Mucosa of gallbladder (tissue), 1 donor: ENCODE measurements at places on chromosomes 7 and 10. TPM values are rescaled to one million over a fixed set of nuclear protein-coding genes. Genes with fewer than 3 reads are reported as not detected.

The CUL2 gene
- total RNA-seq: 26.2 TPM

The CYP26A1 gene
- total RNA-seq: not detected

The PNLIPRP3 gene
- not detected for total RNA-seq

DNA sequence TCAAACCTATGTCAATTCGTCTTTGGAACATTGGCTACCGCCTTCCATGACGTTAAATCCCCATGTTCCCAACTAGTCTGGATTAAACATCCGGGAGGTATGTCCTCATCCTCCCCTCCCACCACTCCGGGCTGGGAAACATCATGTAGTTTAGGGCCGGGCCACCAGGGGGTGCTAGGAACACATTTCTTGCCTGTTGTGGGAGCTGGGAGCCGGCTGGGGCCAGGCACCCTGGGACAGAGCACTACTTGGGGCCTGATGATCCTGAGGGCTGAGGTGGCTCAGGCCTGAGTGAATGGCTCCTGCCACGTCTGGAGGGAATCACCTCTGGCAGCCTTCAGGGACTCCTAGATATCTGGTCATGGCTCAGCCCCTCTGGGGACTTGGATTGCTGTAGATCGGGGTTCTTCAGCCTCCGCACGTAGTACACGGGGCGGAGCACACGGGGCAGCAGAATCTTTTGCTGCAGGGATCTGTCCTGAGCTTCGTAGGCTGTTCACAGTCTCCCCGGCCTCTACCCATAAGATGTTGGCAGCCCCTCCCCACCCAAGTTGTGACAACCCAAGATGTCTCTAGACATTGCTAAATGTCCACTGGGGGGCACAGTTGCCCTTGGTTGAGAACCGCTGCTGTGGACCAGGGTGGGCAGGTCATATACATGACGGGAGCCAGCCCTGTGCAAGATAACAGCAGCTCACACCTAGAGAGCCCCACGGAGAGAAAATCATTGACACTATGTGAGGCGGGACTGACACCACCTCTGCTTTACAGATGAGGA is 141.2 kb upstream of the ZNF716 start:
- no peak for DNase-seq

DNA sequence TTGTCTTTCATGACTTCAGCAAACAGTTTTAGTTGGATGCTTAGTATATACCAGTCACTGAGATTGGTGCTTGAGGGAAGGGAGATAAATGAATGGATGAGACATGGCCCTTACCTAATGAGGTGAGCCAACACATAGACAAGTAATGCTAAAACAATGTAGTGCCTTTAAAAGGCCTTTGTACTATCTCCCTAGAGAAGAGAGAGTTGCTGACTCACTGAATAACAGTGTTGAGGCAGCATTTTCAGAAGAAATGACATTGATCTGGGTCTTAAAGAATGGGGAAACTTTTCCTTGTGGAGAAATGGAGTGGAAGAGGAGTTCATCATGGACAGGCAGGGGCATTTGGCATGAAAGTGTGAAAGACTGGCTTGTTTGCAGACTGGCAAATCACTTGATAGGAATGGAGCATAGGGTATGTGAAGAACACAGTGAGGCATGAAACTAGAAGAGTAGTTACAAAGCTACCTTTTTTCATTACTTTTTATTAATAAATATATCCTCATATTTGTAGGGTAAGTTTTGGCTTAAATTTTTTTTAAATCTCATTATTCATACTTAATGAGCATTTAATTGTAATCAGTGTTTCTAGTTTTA is 91.2 kb downstream of the KAT6B start:
- DNase-seq: no peak

DNA sequence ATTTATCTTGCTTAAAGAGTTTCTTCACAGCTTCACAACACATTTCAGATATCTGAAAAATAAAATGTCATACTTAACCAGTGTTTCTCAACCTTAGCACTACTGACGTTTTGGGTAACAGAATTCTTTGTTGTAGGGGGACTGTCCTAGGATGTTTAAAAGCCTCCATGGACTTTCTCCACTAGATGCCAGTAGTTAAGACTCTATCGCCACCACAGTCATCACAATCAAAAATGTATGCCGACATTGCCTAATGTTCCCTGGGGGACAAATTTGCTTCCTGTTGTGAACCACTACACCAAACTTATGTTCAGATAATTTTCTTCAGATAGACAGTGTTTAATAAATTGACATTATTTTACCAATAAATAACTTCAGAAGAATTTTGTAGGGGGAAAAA is 13.4 kb downstream of the NOC3L start:
- no peak for DNase-seq

DNA sequence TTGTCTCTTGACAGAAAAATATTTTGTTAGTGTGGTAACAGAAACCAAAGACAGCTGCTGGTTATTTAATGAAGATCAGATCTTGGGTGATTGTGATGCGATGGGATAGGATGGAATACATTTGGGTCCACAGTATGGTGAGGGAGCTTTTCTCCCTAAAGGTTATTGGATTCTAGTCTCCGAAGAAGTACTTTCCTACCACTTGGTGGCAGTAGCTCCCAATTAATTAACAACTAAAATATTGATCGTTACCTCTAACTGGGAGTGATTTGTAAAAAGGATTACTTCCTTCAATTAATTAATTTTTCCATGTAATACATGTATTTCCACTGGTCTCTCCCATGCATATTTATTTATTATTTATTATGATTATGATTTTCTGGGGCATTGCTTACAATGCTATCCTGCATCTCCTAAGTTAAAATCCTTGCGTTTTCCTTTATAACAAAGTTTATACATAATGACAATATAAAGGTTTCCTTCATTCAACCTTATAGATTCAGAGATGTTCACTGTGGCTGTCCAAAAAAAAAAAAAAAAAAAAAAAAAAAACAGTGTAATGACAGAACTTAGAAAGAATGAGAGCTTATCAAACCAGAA is 25.6 kb downstream of the TMEM196 start:
- DNase-seq: no peak

DNA sequence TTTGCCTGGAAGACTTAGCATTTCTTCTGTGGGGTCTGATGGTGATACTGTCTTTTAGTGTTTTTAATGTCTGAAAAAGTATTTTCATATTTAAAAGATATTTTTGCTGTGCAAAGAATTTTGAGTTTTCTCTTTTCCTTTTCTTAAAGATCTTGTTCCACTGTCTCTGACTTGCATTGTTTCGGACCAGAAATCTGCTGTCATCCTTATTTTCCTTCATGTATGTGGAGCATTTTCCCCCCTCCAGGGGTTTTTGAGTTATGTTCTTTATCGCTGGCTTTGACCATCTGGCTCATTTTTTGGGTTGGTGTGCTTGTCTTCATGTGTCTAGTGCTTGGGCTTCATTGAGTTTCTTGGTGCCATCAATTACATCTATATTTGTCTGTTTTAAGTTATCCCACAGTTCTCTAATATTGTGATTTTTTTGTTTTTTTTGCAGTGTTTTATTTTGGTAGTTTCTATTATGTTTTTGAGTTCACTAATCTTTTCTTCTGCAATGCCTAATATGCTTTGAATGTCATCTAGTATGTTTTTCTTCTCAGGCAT is 119.9 kb downstream of the MGMT start:
- no peak for DNase-seq
